ENCODE measurements at places on chromosomes 12 and 14. TPM values are rescaled to one million over a fixed set of nuclear protein-coding genes. Genes with fewer than 3 reads are reported as not detected.

The ZNF385A gene
- 2.8 TPM for total RNA-seq

The RASSF3 gene
- 42.4 TPM for total RNA-seq

The HCAR1 gene
- 0.12 TPM for total RNA-seq

The RHEBL1 gene
- total RNA-seq, result 28.3 TPM
